ENCODE measurements at places on chromosomes 12 and 14.

DNA sequence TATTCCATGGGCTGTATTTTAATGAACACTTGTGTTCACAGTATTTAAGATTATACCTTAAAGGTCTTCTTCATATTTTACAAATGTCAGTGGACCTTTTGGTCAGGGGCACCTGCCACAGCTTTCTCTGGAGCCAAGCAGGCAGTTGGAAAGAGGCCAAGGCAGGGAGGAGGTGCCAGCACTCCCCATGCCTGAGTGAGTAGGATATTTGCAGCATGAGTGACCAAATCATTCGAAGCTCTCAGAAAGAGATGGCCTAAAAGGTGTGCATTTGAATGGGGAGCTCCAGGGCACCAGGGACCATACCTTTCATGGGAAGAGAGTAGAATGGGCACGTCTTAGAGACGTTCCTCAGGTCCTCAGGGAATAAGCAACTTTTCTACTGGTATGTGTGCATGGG, 121.6 kb downstream of the GPR135 start:
- no peaks in the 10 kb centered on the region for H3K27me3 ChIP-seq
- H3K4me3 ChIP-seq = no peak overlapping the region
- H3K4me1 ChIP-seq = peaks cover 2% of the 10 kb centered on the region
- H3K27ac ChIP-seq = no peak overlapping the region
- peaks cover 5% of the 10 kb centered on the region for H3K36me3 ChIP-seq

- peak; percentile 52 for DNase-seq
- H3K36me3 ChIP-seq = no peaks in the 10 kb centered on the region
- H3K27ac ChIP-seq = no peak overlapping the region
- H3K27me3 ChIP-seq = no peaks in the 10 kb centered on the region
These were observed 68.6 kb upstream of the MAX start for GRCh38 chr14:65170768-65171507.

GRCh38 chr14:97306760-97307246, 509.6 kb downstream of the VRK1 start:
- H3K36me3 ChIP-seq = no peaks in the 10 kb centered on the region
- no peak overlapping the region for H3K27ac ChIP-seq
- H3K4me1 ChIP-seq = no peaks in the 10 kb centered on the region

- no peak for DNase-seq
- H3K36me3 ChIP-seq = no peaks in the 10 kb centered on the region
- H3K27ac ChIP-seq = no peak overlapping the region
- H3K4me3 ChIP-seq = no peak overlapping the region
- H3K4me1 ChIP-seq = no peaks in the 10 kb centered on the region
These were observed 33.7 kb downstream of the FAM186A start for GRCh38 chr12:50362671-50363070.

- DNase-seq = no peak
- no peaks in the 10 kb centered on the region for H3K27me3 ChIP-seq
- no peaks in the 10 kb centered on the region for H3K36me3 ChIP-seq
These were observed 70.9 kb downstream of the TBK1 start for GRCh38 chr12:64522807-64523206.

GRCh38 chr14:100100032-100100703, 34.9 kb downstream of the EVL start:
- H3K27ac ChIP-seq = peak overlapping the region; percentile 48
- H3K4me3 ChIP-seq = no peak overlapping the region
- peaks cover 5% of the 10 kb centered on the region for H3K27me3 ChIP-seq
- peaks cover 8% of the 10 kb centered on the region for H3K4me1 ChIP-seq

GRCh38 chr14:64444984-64445845, 20.1 kb upstream of the AKAP5 start:
- peaks cover 2% of the 10 kb centered on the region for H3K27me3 ChIP-seq
- no peaks in the 10 kb centered on the region for H3K36me3 ChIP-seq
- H3K4me1 ChIP-seq = no peaks in the 10 kb centered on the region
- H3K4me3 ChIP-seq = no peak overlapping the region
- no peak for DNase-seq
- no peak overlapping the region for H3K27ac ChIP-seq

DNA sequence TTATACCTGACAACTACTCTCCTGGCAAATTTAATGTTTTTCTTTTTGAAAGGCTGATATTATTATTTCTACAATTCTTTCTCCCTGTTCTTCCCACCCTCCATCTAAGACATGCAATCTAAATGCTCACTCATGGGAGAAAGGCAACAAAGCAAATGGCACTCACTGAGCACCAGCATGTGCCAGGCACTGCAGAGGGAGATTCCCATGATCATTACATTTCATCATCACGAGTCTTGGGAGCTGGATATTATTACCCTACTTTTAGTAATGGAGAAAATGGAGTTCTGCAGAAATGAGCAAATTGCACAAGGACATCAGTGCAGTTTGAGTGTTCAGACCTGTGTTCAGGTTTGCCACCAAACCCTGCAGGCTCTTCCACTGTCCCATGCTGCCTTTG, 27.9 kb downstream of the PPM1H start:
- H3K4me3 ChIP-seq = no peak overlapping the region

- no peak overlapping the region for H3K27ac ChIP-seq
- no peaks in the 10 kb centered on the region for H3K27me3 ChIP-seq
- peaks cover 5% of the 10 kb centered on the region for H3K36me3 ChIP-seq
- DNase-seq = no peak
These were observed 289.4 kb downstream of the CCDC91 start for GRCh38 chr12:28479683-28480082.

GRCh38 chr12:132486576-132486975, 3.4 kb upstream of the FBRSL1 start:
- no peaks in the 10 kb centered on the region for H3K36me3 ChIP-seq
- DNase-seq = no peak
- H3K4me3 ChIP-seq = no peak overlapping the region
- peaks cover 6% of the 10 kb centered on the region for H3K27me3 ChIP-seq
- H3K4me1 ChIP-seq = peaks cover 5% of the 10 kb centered on the region
- no peak overlapping the region for H3K27ac ChIP-seq

DNA sequence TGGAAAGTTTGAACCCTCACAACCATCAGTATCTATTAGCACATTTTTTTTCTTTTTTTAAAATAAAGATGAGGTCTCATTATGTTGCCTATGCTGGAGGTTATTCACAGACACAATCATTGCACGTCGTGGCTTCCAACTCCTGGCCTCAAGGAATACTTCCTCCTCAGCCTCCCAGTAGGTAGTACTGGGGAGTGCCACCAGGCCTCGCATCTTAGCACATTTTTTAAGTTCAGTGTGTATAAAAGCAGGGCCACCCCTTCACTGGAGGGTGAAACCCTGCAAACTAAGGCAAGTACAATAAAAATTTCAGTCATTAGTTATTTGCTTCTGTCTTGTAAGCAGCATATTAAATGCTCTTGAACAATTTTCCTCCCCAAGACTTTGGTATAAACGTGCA, 114.2 kb upstream of the SINHCAF start:
- peaks cover 3% of the 10 kb centered on the region for H3K27me3 ChIP-seq
- no peak overlapping the region for H3K4me3 ChIP-seq
- no peak overlapping the region for H3K27ac ChIP-seq

- H3K36me3 ChIP-seq = peaks cover 38% of the 10 kb centered on the region
- peak overlapping the region; percentile 67 for H3K4me3 ChIP-seq
- no peaks in the 10 kb centered on the region for H3K4me1 ChIP-seq
These were observed 15.6 kb downstream of the TTC6 start for GRCh38 chr14:37610945-37611523.

DNA sequence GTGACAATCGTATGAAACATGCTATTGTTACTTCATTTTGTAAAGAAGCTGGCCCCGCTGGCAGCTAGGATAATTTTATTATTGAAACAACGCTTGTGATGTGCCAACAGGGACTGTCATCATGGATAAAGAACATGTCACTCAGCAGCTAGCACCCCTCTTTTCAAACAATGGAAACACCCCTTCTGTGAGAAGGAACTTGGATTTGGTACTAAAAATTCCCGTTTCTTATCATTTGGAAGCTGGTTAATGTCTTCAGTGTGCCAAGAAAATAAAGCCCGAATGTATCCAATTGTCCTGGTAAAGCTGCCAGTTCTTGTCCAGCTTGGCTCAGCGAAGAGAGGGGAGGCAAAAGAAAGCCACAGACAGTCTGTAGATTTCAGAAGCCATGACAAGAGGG, 186.6 kb downstream of the PHLDA1 start:
- H3K27ac ChIP-seq = peak overlapping the region; percentile 35
- DNase-seq = no peak
- H3K36me3 ChIP-seq = peaks cover 5% of the 10 kb centered on the region
- H3K4me3 ChIP-seq = no peak overlapping the region

DNA sequence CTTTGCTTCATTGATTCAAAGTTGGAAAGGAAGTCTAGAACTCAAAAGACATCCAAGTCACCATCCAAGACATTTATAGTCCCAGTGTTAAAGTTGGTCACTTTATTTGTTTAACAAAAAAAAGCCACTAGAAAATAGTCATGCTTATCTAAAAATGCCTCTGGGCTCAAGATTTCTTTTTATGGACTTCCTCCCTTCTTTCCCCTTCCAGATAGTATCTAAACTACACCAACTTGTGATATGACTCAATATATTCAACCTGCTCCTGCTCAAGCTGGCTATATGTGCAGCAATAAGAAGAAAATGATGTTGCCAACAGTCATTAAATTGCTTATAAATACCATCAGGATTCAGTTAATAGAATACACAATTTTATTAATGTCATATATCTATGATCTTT, 1177.1 kb downstream of the FLRT2 start:
- H3K36me3 ChIP-seq = no peaks in the 10 kb centered on the region
- peaks cover 6% of the 10 kb centered on the region for H3K4me1 ChIP-seq
- no peak for DNase-seq
- H3K27me3 ChIP-seq = no peaks in the 10 kb centered on the region
- H3K4me3 ChIP-seq = no peak overlapping the region

DNA sequence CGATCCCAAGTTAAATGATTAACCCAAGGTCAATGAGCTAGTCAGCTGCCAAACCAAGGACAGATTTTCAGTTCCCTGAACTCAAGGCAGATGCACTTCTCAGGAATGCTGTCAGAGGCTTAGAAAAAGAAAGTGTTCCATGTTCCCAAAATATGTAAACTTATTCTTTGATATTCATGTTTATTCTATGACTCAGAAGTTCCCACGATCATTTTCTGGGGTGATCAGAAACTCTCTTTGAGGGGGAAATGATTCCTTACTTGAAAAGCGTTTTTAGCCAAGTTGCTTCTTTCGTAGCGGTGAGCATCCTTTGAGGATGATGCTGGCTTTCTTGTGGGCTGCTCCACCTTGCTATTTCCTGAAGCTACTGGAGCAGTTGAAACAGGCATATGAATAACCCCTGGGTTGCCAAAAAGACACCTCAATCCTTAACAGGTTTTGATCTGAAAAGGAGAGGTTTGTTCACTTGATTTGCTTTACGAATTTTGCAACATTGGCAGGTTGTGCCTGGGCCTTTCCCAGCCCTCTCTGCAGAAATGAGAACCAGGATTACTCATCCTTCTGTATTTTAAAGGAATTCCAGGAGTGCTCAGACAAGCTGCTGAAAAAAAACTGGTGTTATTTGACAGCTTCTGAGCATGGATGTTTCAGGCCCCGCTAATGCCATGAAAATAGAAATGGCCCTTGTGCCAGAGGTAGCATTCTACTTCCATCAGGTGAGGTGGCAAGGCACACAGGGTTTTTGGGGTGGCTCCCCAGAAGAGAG, 121.4 kb upstream of the HIF1A start:
- no peak overlapping the region for H3K27ac ChIP-seq
- no peaks in the 10 kb centered on the region for H3K36me3 ChIP-seq
- peaks cover 15% of the 10 kb centered on the region for H3K4me1 ChIP-seq
- no peaks in the 10 kb centered on the region for H3K27me3 ChIP-seq

GRCh38 chr14:23399591-23399990, 8.5 kb downstream of the MYH6 start:
- peaks cover 9% of the 10 kb centered on the region for H3K27me3 ChIP-seq
- no peaks in the 10 kb centered on the region for H3K36me3 ChIP-seq
- H3K27ac ChIP-seq = no peak overlapping the region
- H3K4me3 ChIP-seq = no peak overlapping the region

DNA sequence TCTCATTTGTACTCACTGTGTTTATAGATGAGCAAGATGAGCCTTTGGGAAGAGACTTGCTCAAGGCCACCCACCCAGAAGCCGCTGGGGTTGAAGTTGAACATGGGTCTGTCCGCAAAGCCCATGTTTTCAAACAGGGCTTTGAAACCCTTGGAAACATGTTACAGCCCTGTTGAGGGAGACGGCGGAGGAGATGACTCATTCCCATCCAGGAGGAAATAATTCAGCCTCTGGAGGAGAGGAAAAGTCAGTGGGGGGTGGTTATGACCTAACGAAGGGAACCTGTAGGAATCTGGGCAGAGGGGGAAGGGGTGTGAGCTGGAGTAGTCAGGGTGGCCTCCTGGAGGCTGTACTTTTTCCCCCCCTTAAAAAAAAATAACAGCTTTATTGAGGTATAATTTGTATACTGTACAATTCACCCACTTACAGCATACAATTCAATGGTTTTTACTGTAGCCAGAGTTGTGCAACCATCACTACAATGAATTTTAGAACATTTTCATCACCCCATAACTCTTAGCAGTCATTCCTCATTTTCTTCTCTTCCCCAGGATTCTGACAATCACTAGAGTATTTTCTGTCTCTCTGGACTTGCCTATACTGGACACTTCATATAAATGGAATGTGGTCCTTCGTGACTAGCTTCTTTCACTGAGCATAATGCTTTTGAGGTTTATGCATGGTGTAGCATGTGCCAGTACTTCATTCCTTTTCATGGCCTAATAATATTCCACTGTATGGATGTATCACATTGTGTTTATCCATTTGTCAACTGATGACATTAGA, 1.9 kb upstream of the RIN3 start:
- no peak for DNase-seq
- H3K27ac ChIP-seq = no peak overlapping the region
- H3K4me3 ChIP-seq = no peak overlapping the region
- H3K27me3 ChIP-seq = peaks cover 6% of the 10 kb centered on the region
- H3K4me1 ChIP-seq = peaks cover under 1% of the 10 kb centered on the region

DNA sequence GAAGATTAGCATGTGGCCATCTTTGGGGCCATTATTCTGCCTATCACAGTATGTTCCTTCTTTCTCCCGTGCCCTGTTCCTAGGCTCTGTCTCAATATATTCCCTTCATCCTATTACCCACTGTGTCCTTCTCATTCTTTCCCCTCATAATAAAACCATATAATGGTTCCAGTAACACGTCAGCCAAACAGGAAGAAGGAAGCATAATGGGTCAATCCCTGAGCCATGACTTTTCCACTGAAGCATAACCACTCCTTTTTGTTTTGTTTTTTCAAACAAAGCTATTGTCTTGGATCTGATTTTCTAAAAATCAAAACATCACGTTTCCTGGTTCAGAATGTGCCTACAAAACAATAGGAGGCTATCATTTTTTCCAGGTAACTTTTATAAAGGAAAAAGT, 21.3 kb upstream of the RHOJ start:
- H3K4me1 ChIP-seq = no peaks in the 10 kb centered on the region
- H3K4me3 ChIP-seq = no peak overlapping the region
- no peaks in the 10 kb centered on the region for H3K36me3 ChIP-seq
- no peaks in the 10 kb centered on the region for H3K27me3 ChIP-seq
- no peak for DNase-seq
- no peak overlapping the region for H3K27ac ChIP-seq

Measured in glutamatergic neuron (in vitro differentiated cells).